ENCODE measurements at places on chromosomes 13 and 19.

GRCh38 chr13:41917641-41918040, 43.3 kb downstream of the VWA8 start:
- DNase-seq: peak; percentile 88

GRCh38 chr19:19422156-19422555, 16.7 kb downstream of the GATAD2A start:
- no peak for DNase-seq

- no peak for DNase-seq
These were observed 8.0 kb upstream of the CACTIN start for GRCh38 chr19:3634496-3635045.

- no peak for DNase-seq
These were observed 502.3 kb downstream of the TBC1D4 start for GRCh38 chr13:74979703-74980102.

DNA sequence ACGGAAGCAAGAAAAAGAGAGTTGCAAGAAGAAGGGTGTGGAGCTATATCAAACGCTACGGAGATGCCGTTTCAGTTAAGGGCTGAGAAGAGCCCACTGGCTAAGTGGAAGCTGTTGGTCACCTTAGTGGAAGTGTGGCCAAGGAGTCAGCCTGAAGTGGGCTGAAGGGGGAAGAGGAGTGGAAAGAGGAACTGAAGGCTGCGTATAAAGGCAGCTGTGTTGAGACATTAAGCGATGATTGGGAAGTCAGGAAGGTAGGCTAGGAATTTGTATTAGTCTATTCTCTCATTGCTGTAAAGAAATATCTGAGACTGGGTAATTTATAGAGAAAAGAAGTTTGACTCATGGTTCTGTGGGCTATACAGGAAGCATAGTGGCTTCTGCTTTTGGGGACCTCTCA, 14.1 kb upstream of the FRY start:
- DNase-seq: no peak

GRCh38 chr19:1084024-1084868, 10.9 kb downstream of the POLR2E start:
- no peak for DNase-seq

DNA sequence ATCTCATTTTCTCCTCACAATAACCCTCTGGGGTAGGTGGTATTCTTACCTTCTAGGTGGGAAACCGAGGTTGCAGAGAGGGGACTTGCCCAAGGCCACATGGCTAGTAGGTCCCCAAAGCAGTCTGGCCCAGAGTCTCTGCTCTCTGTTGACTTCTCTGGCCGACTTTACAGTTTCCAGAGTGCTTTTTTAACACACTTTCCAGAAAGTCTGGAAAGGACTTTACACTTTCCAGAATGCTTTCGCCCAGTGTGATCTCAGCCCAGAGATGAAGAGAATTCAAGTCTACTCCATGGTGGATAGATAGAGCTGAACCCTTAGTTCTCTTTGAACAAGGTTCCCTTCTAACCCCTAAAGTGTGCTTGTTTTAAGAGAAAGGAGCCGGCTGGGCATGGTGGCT, 12.2 kb downstream of the ARHGAP35 start:
- DNase-seq: no peak
